ENCODE measurements at places on chromosomes 1 and 21.

DNA sequence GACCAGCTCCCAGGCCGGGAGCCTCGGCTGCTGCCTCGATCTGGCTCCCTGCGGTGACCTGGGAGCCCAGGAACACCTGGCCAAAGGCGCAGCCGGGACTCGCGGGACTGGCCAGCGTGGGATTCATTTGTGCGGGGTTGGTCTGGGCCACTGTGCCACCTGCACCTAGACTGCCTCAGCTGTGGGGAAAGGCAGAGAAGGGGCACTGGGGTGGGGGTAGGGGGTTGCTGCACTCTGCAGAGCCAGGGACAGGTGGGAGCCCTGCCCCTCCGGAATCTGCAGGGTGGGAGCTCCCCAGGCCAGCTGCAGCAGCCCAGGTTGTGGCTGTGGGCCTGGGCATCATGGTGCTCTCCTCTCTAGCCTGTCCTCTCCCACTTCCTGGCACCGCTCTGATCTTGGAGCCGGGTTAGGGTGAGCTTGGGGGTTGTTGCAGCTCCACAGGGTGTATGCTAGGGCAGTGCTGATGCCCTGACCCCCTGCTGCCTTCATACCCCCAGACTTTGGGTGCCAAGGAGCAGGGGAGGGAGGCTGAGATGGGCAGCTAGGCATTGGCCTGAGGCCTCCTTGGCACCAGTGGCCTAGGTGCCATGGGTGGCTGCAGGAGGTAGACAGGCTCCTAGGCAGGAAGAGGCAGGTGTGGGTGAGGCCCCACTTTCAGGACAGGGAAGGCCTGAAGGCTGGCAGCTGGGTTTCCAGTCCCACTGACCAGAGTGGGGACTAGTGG, 57.5 kb upstream of the ETV3 start:
- DNase-seq = no peak

DNA sequence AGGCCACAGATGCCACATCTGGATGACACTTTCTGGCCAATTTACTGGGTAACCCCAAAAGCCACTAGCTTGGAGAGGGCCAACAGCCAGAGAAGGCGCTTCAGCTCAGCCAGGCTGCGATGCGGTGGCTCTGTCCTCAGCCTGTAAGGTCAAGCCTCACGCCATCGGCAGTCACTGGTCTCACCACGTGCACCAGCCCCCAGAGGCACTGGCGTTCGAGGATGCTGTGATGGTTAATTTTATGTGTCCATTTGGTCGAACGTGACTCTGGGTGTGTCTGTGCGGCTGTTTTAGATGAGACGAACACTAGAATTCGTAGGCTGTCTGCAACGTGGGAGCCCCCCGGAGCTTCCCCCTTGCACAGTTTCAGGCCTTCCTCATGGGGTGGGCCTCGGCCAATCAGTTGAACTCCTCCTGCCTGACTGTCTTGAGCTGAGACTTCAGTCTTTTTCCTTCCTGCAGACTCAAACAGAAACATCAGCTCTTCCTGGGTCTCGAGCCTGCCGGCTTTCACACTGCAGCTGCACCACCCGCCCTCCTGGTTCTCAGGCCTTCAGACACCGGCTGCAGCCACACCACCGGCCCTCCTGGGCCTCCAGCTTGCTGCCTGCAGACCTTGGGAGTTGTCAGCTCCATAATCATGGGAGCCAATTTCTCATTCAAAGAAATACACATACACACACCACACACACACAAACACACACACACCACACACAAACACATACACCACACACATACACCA, 41.6 kb upstream of the SLC45A1 start:
- DNase-seq = no peak

GRCh38 chr1:31327381-31327780, 30.5 kb downstream of the ZCCHC17 start:
- DNase-seq = peak; percentile 46

- DNase-seq = no peak
These were observed 58.4 kb upstream of the IFI44L start for GRCh38 chr1:78561856-78562255.
